ENCODE measurements at places on chromosomes 12 and 14.

DNA sequence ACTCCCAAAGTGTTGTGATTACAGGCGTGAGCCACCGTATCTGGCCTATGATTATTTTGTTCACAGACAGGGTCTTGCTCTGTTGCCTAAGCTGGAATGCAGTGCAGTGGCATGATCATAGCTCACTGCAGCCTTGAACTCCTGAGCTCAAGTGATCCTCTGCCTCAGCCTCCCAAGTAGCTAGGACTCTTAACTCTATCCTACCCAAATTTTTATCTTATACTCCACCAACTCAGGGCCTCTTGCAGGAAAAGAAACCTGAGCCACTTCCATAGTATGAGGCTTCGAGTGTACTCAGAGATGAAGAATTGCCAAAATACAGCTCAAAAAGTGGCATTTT lies 828 bp downstream of the MMAB start:
- no peak for DNase-seq

DNA sequence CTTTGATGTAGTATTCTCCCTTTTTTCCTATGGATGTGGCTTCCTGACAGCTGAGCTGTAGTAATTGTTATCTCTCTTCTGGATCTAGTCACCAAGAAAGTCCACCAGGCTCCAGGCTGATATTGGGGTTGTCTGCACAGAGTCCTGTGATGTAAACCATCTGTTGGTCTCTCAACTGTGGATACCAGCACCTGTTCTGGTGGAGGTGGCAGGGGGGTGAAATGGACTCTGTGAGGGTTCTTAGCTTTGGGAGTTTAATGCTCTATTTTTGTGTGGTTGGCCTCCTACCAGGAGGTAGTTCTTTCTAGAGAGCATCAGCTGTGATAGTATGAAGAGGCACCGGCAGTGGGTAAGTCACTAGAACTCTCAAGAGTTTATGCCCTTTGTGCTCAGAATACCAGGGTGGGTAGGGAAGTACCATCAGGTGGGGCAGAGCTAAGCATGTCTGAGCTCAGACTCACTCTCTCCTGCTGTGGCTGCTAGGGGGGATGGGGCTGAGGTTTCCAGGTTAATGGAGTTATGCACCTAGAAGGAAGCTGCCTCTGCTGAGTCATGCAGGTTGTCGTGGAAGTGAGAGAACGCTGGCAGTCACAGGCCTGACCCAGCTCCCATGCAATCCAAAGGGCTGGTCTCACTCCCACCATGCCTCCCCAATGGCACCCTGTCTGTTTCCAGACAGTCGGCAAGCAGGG lies 3.0 kb upstream of the TAS2R14 start:
- DNase-seq, result no peak

DNA sequence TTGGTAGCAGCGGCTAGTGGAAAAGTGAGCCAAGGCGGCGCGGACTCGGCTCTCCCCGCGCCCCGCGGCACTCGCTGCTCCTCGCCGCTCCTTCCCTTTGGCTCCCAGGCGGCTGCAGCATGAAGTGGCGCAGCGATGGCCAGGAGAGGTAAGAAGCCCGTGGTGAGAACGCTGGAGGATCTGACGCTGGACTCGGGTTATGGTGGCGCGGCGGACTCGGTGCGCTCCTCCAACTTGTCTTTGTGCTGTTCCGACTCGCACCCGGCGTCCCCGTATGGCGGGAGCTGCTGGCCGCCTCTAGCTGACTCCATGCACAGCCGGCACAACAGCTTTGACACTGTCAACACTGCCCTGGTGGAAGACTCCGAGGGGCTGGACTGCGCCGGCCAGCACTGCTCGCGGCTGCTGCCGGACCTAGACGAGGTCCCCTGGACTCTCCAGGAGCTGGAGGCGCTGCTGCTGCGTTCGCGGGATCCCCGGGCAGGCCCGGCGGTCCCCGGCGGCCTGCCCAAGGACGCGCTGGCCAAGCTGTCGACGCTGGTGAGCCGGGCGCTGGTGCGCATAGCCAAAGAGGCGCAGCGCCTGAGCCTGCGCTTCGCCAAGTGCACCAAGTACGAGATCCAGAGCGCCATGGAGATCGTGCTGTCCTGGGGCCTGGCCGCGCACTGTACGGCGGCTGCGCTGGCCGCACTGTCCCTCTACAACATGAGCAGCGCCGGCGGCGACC lies 225.6 kb upstream of the CRY1 start:
- no peak for DNase-seq

DNA sequence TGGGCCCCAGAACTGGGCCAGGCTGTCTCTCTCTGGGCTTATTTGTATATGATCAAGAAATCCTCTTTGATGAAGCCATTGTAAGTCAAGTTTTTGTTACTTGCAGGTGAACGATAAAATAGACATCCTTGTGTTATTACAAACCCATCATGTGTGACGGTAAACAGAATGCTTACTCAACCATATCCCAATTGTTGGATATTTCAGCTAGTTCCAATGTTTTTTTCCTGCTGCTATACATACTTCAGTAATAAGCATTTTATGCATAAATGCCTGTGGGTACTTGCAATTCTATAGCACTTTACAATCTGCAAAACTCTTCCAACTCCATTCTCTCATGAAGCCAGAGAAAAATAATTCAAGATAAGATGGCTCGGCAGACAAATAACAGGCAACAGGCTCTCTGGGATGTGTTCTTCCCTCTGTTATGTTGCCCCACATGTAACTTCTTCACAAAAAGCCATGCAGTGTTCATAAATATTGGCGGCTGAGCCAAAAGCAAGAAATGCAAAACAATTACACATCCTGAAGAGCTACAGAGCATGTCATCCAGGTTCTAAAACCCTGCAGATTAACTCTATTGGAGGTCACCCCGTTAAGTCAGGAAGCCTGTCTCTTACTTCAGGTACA lies 69.5 kb downstream of the CLMN start:
- DNase-seq, result no peak

- DNase-seq, result no peak
Measured at GRCh38 chr14:79961197-79961596, 250.1 kb downstream of the DIO2 start.

- DNase-seq, result no peak
Measured at GRCh38 chr12:64019101-64019500, 174.6 kb downstream of the SRGAP1 start.

GRCh38 chr14:75822522-75823141 lies 159.2 kb downstream of the TGFB3 start:
- no peak for DNase-seq

DNA sequence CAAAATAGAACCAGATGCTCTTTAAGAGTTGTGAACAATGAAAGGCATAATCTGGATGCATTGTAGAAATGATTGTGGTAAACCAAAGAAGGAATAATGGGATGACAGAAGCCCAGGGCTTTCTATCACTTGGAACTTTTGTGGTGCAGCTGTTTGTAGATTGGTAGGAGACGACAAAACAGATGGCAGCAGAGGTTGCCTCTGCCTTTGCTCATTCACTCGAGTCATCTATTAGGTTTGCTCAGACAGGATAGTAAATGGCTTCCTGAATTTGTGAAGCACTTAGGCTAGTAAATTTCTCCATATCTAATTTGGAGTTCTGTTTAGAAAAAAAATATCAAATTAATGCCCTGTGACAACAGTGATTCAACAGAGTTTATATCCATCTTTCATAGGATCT lies 78.4 kb downstream of the FGD4 start:
- no peak for DNase-seq

- DNase-seq, result no peak
Measured at GRCh38 chr12:24244801-24245200, 295.3 kb upstream of the SOX5 start.

DNA sequence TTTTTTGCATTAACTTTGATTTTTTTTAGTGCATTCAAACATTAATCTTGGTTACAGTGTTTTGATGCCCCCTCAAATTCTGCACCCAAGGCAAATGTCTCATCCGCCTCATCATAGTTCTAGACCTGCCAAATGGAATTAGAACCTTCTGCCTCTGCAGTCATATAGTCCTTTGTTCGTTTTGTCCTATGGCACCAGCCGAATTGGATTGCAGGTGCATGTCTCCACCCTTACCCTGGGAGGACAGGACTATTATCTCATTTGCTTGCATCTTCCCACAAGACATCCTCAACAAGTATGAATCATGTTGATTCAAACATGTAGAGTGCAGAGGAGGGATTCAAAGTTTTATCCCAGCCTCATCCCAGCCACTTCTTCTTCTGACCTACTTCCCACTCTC lies 579.1 kb downstream of the VRK1 start:
- DNase-seq, result no peak

- no peak for DNase-seq
Measured at GRCh38 chr14:36580856-36581831, 1.3 kb downstream of the NKX2-8 start.

DNA sequence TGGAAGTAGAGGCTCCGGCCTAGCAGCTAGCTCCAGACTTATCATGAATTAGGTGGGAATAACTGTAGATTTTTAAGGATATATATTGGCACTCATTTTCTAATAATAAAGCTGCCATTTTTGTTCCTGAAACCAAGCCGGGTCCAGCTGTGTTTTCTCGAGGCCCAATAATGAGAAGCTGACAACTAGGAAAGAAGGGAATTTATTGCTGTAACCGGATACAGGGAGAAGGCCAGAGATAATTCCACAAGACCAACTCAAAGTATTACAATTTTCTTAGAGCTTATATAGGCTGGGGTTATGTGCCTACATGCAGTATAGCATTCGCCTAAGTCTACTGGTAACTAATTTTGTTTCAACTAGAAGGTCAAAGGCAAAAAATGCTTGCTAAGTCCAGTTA lies 122.3 kb upstream of the FBXO33 start:
- DNase-seq, result no peak

DNA sequence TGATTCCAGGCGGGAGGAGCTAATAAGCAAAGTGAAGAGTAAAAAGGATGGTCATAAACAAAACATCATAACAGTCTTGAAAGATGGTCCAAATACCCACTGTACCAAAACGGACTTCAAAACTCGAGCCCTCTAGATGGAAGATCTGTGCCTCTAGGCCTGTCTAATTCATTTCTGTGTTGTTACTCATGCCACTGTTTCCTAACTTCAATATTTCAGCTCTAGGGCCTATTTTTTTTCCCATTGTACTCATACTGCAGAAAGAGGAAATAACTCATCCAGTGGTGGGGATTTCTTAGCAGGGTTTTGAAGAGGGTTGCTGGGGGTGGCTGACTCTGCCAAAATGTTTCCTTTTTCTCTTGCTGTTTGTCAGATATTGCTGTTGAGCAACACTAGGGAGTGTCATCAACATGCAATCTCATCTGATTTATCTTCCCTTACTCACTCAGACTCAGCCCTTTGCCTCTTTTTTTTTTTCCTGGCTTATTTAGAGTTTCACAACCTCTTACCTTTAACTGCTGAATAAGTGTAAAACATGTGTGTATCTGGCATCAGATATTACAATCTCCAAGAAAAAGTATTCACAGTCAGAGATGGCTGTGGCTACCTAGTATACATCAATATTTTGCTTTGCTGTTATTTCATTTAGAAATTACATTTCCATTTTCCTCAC lies 189.6 kb downstream of the DUSP6 start:
- peak; percentile 65 for DNase-seq

DNA sequence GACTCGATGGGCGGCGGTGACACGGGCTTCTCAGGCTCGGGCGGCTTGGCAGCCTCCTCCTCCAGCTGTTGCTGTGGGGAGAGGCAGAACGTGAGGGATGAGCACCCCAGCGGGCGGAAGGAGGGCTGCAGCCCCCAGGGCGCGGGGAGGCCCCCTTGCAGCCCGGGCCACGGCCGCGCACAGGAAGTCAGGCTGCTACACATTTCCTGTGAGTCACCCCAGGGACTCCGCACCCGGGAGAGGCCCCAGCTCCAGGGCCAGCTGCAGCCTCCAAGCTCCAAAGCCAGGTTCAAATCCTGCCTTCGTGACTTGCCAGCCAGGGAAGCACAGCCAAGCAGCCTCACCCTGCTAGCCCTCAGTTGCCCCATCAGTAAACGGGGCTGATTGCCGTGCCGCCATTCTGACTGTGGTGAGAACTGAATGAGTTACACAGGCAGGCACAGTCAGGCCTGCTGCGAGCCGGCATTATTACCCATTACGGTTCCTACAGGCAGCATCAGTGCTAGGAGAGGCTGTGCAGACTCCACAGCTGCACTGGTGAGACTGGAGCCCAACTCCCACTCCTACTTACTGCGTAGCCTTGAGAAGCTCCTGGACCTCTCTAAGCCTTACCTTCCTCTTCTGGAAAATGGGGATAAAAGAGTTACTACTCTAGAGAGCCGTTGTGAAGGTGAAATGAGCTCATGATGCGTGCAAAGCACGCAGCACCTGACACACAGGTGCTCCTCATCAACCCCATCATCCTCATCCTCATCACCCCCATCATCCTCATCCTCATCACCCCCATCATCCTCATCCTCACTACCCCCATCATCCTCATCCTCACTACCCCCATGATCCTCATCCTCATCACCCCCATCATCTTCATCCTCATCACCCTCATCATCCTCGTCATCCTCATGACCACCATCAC lies 100.9 kb downstream of the NCOR2 start:
- DNase-seq, result peak; percentile 78
